ACHN (cell line): ENCODE measurements at places on chromosomes 16 and 17.

DNA sequence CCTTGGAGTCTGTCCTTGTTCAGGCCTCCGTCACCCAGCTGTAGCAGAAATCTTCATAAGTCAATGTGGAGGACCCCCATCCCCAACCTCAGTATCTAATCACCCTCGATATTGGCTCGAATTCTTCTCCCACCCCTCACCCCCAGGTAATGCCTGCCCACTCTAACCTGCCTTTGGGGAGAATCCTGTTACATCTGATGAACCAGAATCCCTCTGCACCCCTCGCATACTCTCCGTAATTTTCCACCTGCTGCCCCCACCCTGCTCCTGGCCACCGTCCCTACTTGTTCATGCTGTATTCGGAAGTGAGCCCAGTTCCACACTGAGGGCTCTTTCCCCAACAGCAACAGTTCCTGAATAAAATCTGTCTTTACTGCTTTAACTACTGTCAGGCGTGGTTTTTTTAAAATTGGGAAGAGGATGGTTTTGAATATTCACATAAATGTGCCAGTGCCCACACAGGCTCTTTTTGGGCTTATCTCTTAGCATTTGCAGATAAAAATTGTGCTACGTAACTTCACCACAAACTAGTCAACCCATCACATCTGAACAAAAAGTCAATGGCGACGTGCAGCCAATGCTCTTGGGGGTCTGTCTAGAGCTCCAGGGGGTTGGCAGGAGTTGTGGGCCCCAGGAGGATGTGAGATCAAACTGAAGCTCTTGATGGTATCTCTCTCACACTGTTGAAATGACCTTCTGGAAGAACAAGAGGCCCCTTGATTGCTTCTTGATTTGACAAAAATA is 73.7 kb downstream of the NETO2 start:
- no peak for DNase-seq

- no peak for DNase-seq
Observed at GRCh38 chr17:146983-147761, 9.8 kb downstream of the SCGB1C2 start.

DNA sequence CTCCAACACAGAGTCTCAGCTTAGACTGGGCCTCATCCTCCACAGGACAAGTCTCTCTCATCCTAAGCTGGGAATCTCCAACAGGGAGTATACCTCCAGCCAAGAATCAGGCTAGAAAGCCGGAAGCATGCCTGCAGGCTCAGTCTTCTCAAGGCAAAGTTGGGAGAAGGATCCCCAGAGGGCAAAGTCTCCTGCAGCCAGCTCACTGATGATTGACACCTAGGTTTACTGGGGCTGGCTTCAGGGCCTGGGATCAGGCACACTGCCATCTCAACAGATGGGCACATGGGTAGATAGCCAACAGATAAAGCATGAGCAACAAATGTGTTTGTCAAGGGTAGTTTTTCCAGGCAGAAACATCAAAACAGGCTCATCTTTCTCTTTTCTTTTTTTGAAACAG is 56.1 kb upstream of the TOX3 start:
- DNase-seq: no peak

DNA sequence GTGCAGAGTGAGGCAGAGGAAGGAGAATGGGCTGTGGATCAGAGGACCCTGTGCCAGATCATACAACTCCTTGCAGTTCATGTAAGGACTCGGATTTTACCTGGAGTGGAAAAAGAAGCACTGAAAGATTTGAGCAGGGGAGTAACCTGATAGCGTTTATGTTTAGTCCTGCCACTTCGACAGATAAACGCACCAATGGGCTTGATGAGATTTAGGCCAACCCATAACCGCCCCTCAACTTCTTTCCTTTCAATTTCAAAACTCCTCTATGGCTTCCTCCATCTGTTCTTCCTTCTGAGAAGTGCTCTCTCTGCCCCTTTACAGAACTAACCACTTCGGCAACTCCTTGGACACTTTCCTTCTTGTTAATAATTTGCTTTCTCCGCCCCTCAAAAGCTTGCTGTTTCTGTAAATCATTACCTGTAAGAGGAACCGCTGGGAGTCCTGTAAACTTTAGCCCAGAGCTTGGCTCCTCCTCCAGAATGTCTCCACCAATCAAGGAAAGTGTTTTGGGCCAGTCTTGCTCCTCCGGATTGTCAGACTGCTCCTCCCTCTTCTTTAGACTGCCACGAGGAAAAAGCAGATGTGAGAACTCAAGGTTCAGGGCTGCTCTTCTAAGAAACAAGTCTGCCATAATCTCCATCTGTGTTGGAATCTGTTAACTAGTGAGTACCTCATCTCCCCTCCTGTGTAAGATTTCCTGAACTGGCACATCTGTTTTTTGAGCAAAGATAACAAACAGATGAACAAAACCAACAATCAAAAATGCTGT is at the start of gene ACSM3:
Gene ACSM3, plus strand, starts transcription at position 554 of the 772 bp plus-strand sequence. CDS start 6,021 bp downstream, outside the sequence.
- DNase-seq: peak; percentile 99

DNA sequence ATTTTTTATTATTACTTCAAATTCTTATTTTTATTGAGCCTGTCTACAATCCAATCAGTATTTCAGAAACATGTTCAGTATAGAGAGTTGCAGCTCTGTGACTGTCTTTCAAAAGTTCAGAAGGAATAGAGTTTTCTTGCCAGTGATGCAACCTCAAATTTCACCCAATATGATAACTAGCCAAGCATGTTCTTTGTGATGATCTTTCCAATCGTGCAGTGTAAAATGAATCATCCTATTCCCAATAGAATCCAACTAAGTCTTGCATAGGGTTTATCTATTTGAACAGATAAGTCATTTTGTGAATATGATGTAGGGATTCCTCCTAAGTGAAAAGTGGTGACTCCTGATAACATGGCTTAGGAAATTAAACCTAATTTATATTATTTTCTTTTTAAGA is 937.8 kb downstream of the KCNJ2 start:
- no peak for DNase-seq

DNA sequence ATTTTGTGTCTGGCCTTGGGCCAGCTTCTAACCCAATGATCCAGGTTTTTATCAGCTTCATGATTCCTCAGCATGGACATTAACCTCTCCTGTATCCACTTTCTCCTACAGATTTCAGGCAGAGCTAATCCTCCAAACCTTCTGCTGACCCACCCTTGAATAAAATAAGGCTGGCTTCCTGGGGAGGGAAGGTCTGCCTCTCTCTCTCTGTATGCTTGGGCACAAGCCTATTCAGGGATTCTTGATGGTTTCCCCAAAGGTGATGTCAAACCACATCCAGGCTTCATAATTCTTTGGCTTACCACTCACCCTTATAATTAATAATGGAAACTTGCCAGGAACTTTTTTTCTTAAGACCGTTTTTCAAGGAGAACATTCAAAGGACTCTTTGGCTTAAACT is 240.1 kb downstream of the UTP18 start:
- DNase-seq: no peak

GRCh38 chr16:61050547-61050946 is 985.7 kb downstream of the CDH8 start:
- DNase-seq: no peak

DNA sequence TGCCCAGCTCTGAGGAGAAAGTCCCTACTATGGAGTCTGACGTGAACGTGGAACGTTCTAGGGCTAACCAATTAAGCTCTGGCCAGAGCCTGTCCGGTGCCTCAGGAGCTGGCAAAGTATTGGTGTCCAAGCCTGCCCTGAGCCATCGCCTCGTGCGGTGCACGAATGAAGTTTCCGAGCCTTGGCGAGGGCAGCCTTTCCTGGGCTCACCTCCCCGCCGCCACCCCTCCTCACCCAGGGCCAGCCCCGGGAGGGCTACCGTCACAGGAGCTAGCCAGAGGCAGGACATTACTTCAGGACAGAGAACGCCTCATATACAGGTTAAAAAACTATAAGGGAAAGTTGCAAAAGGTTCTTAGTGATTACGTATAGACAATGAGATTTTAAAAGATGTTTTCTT is 23.6 kb upstream of the TRAP1 start:
- no peak for DNase-seq

DNA sequence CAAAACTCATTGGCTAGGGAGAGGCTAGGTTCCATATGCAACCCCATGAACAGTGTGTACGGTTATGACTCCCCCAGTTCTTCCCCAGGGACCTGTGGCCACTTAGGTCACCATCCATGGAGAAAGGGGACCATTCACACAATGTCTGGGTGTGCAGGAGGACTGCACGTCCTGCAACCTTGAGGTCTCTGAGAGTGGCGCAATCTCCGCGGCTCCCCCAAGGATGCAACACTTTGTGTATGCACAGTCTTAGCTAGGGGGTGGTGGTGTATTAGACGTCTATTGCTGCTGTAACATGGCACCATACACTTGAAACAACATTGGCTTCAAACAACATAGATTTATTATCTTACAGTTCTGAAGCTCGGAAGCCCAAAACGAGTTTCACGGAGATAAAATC is 65.6 kb upstream of the CBX4 start:
- DNase-seq: no peak

GRCh38 chr17:62876063-62876462 is 67.9 kb upstream of the MARCHF10 start:
- no peak for DNase-seq

DNA sequence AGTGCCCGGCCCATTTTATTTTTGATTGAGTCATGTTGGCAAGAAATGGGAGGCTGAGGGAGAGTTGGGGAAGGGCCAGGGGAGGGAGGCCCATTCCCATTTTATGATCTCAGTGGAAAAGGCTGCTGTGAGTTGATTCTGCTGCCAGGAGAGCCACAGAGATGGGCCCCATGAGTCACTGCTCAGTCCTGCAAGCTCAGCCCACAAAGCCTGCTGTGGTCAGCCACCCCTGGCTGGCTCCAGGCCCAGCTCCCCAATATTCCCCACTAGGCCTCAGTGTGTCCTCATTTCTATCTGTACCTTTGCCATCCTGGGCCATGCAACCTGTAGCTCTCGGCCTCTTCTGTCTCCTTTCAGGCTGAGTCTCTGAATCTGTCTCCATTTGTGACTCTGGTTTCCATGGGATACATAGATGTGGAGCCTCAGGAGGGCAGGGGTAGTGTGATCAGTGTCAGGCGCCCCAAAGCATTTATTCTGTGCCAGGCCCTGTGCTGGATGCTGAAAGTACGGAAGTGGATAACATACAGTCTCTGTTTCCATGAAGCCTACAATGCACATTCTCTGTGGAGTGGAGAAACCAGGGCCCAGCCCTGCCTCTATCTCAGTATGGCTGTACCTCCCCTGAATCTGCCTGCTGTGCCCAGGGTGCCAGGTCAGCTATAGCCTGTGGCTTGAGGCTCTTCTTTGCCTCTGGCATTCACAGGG is 1.9 kb upstream of the PLEKHG4 start:
- peak; percentile 100 for DNase-seq

- peak; percentile 48 for DNase-seq
Observed at GRCh38 chr16:89924925-89925307, 1.8 kb downstream of the TUBB3 start.

DNA sequence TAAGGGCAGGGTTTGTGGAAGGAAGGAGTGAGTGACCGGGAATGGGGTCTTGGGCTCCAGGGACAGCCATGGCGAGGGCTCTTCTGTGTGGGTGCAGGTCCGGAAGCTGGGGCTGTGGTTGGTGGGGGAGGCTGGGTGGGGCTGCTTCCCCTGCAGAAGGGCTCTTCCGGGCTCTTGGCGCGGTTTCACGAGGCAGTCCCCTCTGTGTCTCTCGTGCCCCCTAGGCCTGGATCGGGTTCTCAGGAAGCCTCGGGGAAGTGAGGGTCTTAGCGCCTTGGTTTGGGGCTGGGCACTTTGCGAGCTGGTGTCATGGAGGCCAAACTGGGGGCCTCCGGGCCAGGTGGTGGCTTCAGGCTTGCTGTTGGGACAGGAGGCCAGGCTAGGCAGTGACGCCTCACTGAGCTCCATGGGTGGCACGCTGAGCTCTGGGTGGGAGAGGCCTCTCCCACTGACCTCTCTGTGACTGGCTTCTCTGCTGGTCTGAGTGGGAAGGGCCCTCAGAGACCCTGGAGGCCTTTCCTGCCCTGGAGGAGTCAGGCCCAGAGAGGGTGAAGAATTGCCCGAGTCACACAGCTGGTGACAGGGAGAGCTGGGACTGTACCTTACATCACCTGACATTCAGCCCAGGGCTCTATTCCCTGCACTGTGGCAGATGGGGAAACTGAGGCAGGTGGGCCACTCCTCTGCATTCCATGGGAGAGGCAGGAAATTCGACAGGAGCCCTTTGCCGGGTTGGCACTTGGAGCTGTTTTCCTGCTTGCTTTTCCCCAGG is 8.2 kb downstream of the ADCY7 start:
- DNase-seq: no peak

DNA sequence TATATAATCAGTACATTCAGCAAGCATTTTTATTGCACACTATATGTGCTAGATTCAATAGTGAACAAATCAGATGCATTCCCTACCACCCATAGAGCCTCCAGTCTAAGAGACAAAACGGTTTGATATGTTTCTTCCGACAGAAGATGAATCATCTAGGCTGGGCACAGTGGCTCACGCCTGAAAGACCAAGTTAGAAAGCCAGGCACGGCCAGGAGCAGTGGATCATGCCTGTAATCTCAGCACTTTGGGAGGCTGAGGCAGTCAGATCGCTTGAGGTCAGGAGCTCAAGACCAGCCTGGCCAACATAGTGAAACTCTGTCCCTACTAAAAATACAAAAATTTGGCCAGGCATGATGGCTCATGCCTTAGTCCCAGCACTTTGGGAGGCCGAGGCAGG is 18.3 kb upstream of the COPRS start:
- DNase-seq: peak; percentile 15

DNA sequence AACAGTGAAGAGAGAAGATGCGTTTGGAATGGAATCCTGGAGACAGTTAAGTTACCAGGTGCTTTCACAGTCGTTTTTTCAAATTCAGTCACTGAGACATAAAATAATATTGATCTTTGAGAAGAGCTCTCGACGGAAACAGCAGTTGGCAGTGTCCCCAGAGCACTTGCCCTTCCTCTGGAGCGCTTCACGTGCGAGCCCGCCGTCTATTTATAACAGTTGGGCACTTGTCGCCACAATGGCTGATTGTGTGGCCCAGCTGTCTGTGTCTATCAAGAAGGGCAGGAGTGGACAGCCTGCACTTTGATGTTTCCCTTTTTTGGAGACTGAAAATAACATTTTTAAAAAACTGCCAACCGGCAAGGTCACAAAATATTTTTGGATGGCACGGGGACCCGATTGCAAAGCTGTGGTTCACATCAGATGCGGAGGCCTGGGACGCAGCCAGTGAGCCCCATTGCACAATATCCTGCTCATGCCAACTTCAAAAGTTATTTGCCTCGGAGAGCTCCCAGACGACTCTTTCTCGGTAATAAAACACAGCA is 62.9 kb downstream of the ADCY9 start:
- DNase-seq: no peak

GRCh38 chr17:49162866-49163265 is 30.3 kb downstream of the B4GALNT2 start:
- DNase-seq: no peak

GRCh38 chr17:8552577-8553320 is 77.8 kb downstream of the MYH10 start:
- DNase-seq: no peak

DNA sequence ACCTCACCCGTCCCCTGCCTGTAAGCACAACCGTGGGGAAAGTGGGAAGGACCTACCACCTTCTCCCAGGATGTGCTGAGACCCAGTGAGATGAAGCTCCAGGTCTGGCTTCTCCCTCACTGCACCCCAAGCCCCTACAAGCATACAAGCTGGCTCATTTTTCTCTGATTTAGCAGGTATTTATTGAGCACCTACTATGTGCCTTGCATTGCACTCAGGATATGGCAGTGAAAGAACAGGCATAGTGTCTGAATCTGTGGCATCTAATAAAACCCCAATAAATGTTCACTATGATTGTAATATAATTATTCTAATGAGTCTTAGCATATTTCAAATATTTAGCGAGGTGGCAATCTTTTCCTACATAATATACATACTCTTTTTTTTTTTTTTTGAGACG is 84.5 kb downstream of the LITAF start:
- DNase-seq: no peak

GRCh38 chr17:74343526-74344284 is 17.7 kb downstream of the KIF19 start:
- DNase-seq: no peak

GRCh38 chr16:1734816-1735215 is 28.8 kb downstream of the MAPK8IP3 start:
- DNase-seq: no peak
